ENCODE measurements at places on chromosomes 3 and 15.

- no peak for DNase-seq
These were observed 37.9 kb downstream of the TNK2 start for GRCh38 chr3:195870442-195870841.

GRCh38 chr3:190562866-190563510 lies 49.1 kb downstream of the IL1RAP start:
- DNase-seq = no peak

DNA sequence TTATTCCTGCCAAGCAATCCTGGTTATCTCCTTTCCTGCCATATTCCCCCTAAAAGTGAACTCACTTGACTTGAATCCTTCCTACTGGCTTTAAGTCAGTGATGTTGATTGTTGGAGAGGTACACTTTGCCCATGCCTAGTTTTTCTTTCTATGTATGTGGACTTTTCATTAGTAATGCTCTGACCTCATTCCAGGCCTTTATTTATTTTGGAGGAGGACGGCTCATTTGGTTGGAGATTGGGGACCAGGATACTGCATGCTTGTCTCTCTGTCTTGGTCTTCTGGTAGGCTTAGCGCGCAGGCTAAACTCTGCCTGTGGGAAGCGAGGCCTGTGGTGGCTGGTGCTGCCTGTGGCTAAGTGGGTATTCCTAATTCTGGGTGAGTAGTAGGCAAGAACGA lies 29.1 kb upstream of the MTMR10 start:
- DNase-seq = no peak

- no peak for DNase-seq
These were observed 50.1 kb downstream of the TLNRD1 start for GRCh38 chr15:81050805-81051204.

GRCh38 chr3:149460117-149460516 lies 14.4 kb upstream of the TM4SF4 start:
- no peak for DNase-seq

DNA sequence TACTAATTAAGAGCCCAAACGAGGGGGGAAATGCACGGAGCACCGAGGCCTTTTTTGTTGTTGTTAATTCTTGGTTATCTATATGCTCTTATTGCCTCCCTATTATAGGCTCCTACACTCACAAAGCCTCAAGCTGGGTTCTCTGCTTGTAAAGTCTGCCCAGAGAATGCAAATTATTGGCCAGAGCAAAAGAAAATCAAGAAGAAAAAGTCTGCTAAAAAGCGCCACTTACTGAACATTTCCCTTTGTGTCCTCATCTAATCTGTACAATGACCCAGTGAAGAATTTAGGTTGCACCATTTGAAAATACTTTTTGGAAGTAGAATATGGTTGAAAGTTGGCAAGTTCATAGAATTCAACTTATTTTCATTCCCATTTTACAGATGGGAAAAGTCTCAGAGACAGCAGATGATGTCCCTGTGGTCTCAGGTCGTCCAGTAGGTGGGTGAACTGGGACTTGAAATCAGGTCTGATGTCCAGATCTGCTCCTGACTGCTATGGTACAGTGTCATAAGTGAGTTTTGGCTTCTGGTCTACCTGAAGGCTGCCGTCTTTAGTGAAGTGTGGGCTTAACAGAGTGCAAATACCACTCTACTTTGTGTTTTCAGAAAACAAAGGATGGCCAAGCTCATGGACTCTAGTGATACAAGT lies 1.1 kb upstream of the TNFAIP8L3 start:
- no peak for DNase-seq

DNA sequence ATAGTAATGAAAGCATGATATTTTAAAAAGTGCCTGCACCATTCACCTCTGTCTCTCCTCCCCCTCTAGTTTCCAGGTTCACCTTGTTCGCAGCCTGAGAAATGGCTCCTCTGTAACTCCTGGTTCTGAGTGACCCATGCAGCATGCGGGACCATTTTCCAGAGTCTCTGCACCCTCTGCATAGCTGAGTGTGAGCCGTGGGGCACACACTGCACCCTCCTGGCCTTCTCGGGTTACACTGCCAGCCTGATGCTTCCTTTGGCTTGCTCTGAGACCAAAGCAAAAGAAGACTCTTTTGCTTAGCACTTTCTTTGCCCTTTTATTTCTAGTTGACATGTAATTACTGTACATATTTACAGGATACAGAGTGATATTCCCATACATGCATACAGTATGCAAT lies 287.3 kb downstream of the GABRG3 start:
- no peak for DNase-seq

DNA sequence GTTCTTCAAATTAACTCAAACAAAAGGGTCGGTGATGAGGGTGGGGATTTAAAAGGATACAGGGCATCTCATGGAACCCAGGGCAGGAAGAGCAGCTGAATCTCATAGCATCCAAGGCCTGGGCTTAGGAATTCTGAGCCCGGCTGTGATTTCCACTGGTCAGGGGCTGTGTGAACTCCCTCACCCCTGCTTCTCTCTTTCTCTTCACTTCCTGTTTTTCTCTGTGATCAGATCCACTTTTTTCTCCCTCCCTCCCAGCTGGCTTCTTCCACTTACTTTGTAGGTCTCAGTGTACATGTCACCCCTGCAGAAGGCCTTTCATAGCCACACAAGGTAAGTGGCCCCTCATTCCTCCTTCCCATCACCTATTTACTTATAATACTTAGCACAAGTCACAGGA lies 68.2 kb upstream of the CORO2B start:
- DNase-seq = no peak

GRCh38 chr15:100806157-100806556 lies 73.5 kb upstream of the ALDH1A3 start:
- DNase-seq = no peak

DNA sequence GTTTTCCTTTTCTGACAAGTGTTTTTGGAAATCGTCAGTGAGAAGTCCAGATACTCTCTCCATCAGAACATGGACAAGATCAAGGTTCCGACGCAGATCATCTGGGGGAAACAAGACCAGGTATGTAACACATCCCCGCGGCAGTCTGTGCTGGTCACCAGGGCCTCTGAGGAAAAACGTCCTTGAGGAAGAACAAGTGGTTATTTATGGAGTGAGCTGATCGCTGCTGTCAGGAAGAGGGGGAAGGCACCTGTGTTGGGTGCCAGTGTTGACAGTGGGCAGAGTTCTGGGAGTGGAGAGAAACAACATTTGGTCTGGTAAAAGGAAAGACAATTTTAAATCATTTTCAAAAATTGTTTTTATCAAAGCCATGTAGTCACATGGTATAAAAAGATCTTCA lies 20.7 kb upstream of the RPP14 start:
- no peak for DNase-seq

GRCh38 chr3:177812492-177812891 lies 615.2 kb upstream of the TBL1XR1 start:
- no peak for DNase-seq

DNA sequence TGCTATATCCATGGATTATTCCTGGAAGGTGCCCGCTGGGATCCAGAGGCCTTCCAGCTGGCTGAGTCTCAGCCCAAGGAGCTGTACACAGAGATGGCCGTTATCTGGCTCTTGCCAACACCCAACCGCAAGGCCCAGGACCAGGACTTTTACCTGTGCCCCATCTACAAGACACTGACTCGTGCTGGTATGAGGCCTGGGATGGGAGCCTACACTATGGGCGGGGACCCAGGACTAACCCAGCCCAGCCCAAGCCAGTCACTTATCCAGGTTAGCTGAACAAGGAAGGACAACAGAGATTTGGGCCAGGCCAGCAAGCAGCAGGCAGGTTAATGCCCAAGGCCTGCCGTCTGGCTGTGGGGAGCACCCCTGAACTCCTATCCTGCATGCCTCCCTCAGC lies 45.3 kb downstream of the SEMA3G start:
- no peak for DNase-seq

DNA sequence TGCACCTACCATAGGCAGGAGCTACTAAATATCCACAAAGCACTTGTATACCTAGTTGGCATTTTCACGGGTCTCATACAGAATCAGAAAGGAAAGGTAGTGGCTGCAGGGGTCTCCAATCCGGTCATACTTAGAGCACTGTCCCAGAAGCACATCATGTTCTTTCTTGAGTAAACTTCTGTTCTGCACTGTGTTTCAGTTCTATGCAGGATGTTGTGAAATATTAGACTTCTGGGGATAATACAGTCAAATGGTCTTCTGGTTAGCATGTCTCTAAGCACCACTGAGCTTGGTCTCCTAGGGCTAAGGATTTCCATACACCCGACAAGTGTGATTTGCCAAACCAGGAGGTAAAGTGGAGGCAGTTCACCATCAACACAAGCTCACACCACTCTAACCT lies 27.9 kb downstream of the MINDY4B start:
- DNase-seq = no peak

GRCh38 chr15:101672298-101672697 lies 20.1 kb upstream of the TM2D3 start:
- DNase-seq = no peak

- no peak for DNase-seq
These were observed 1.0 kb upstream of the PCCB start for GRCh38 chr3:136249091-136249490.

GRCh38 chr3:85535517-85535916 lies 576.7 kb downstream of the CADM2 start:
- DNase-seq = no peak

GRCh38 chr3:139944256-139944910 lies 9.4 kb downstream of the CLSTN2 start:
- no peak for DNase-seq

DNA sequence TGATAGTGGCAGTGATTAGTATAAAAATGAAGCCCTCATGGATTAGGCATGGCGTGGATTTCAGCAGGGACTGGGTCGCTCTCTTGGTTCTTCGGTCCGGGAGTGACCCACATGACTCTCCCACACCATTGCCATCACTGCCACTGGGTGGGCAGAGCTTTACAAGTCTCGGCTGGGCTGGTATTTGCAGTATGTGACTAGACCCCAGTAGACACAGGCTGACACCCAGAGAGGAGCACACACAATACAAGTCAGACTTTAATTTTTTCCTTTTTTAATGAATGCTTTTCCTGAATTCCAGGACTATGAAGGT lies 1.5 kb downstream of the SV2B start:
- DNase-seq = no peak

DNA sequence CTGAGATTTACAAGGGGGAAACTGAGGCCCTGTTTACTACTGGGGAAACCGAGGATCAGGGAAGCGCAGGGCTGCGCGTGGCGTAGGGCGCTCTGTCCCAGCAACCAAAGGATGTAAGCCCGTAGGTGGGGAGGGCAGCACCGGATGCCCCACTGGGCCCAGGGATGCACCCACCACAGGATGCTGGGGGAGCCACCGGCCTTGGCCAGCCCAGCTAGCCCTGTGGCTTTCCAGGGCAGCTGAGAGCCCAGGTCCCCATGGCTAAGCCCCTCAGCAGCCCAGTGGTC lies 33.4 kb downstream of the RPN1 start:
- DNase-seq = no peak

- no peak for DNase-seq
These were observed 798.8 kb downstream of the OTOL1 start for GRCh38 chr3:162295323-162295983.

DNA sequence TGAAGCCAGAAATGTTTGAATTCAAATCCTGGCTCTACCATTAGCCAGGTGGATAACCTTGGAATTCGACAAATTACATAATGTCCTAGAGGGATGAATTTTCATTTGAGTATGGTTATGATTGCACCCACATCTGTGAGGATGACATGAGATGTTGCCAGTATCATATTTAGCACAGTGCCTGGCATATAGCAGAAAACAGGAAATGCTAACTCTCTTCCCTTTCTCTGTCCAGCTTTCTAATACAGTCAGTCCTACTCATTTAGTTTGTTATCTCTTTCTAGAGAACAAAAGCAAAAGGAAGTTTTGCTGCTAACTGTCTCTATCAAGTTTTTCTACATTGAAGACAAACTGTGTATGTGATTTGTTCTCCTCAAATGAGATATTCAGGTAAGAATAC lies 231.7 kb downstream of the CPNE4 start:
- DNase-seq = no peak
